ENCODE measurements at places on chromosomes 6 and 20.
A peak's percentile ranks its signal among the peaks of the same experiment; 100 is the strongest.

- DNase-seq, result peak; percentile 83
These were observed 3.1 kb upstream of the ULBP2 start for GRCh38 chr6:149938571-149939355.

DNA sequence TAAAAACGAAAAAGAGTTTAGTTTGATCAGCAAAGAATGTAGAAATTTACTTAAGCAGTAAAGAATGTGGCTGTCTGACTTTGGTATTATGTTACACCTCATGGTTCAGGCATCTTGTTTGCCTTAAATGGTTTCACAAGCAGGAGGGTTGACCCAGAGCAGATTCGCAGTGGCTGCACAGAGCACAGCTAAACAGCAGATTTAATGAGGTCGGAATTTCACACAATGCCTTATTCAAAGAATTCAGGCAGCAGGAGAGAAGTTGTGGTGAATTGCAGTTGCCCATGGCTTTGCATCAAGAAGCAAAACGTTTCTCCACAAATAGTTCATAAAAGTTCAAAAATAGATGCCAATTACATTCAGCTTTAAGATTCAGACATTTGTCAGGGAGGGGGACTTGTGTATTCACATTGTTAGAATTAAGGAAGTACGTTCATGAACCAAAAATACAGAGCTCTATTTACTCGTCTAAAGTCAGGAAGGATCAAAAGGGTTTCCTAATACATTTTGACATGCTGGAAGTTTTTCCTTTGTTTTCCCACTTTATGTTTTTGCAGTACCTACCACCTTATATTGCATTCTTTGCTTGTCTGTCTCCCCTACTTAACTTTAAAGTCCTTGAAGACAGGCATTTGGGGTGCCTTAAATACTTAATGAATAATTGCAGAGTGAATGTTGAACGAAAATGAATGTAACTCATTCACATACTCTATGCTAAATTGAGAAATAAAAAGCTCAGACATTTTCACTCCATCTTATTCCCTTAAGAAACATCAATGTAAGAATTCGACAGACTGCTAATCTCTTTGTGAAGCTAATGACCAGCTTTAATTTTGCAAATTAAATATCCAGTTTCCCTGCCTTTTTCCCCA is 1163.6 kb upstream of the CITED2 start:
- DNase-seq, result no peak

DNA sequence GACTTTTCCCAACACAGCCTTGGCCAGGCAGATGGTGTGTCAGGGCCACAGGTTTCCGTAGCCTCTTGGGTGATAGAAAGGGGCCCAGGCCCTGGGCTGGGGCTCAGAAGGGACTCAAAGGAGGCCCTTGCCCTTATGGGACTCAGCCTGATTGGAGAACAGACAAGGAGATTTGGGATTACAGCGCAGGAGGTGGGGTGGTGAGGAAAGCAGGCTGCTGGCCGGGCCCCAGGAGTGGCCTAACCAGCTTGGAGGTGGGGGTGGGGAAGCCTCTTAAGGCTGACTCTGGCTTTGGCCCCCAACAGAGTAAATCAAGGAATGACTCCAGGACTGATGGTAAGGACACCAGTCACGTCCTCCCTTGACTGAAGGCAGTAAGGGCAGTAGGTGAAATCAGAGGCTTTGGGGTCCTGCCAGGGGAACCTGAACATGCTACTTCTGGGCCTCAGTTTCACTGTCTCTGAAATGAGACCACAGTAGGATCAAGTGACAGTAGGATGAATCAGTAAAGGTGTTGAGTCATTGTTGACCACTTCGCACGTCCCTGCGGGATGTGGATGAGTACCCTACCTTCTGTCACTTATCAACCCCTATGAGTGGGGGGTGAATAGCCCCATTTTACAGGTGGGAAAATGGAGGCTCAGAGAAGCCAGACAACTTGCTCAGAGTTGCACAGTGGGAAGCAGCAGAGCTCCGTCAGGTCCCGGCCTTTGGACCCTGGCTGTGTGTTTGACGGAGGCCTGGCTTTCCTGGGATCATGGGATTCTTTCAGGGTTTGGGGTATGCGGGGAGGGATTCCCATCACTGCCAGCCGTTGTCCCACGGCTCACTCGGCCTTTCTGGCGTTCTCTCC is 4.5 kb downstream of the SNAI1 start:
- no peak for DNase-seq

GRCh38 chr6:170097505-170098427 is 193.1 kb downstream of the DLL1 start:
- no peak for DNase-seq

DNA sequence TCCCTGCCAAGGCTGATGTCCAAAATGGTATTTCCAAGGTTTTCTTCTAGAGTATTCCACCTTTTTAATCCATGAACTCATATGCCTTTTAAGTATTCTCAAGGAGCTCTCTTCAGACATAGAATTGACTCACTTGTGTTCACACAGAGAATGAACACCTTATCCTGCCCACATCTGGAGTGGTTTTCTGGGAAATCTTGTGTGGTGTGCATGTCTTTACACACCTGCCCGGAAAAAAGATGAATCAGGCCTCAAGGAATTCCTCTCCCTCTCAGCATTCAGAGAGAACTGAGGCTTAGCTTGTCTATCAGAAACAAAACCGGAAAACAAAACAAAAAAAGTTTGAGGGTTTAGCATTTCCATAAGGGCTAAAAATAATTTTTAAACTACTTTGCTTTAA is 148.8 kb downstream of the TFAP2A start:
- no peak for DNase-seq

GRCh38 chr20:23157734-23158133 is 71.6 kb upstream of the CD93 start:
- DNase-seq, result no peak

DNA sequence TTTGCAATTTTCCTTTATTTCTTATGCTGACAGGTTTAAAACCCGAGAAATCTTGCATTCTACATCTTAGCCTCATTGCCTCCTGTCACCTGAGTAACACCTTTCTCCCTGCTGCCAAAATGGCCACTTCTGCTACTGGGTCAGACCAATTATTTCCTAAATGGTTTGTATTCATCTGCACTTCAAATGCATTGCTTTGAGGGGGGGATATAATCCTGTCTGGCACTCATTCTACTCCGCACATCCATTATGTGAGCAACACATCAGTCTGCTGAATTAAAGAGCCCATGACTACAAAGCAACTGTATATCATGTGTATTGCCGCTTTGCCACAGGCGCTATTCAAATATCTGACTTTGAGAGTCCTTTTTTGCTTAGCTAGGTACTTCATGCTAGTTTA is 141.6 kb upstream of the TSHZ2 start:
- DNase-seq, result no peak

DNA sequence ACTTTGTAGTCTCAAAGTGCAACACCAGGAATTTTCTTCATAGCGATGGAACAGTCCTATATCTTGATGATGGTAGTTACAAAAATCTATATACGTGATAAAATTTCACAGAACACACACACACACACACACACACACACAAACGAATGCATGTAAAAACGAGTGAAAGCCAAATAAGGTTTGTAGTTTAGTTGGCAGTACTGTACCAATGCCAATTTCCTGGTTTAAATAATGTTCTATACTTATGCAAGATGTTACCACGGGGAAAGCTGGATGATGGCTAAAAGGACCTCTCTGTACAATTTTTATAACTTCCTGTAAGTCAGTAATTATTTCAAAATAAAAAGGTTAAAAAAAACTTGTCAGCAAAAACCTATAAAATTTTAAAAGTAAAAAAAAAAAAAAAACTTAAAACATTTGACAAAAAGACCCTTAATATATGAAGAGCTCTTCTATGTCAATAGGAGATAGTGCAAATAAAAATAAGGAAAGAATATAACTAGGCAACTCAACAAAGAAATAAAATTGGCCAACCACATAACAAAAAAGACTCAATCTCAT is 37.6 kb downstream of the PDSS2 start:
- DNase-seq, result no peak

- peak; percentile 21 for DNase-seq
These were observed at the start of gene ADGB for GRCh38 chr6:146598772-146599405. Gene ADGB (plus strand): TSS chr6:146598972. CDS start chr6:146599041, 69 bp downstream.

GRCh38 chr6:157954150-157955117 is 27.2 kb upstream of the SYNJ2 start:
- DNase-seq, result no peak

- no peak for DNase-seq
These were observed 38.9 kb downstream of the CSNK2A1 start for GRCh38 chr20:504632-505075.

DNA sequence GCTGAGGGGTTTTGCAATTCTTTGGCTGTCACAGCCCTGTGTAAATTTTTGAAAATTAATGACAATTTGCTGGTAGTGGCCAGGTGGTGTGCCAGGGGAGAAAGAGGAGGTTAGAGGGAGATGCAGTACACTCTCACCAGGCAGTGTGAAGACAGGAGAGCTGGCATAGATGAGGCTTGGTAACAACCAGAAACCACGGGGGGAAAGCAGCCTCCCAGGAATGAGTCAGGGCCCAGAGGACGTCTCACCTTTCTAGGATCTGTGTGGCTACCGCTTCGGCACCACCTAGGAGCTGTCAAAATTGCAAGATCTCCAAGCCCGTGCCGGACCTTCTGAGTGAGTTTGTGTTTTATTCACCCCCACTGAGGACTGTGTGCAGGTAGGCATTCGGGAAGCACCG is 171.4 kb downstream of the PACRG start:
- DNase-seq, result no peak

- DNase-seq, result peak; percentile 86
These were observed 605 bp upstream of the PPP1R16B start for GRCh38 chr20:38804682-38805501.

- DNase-seq, result no peak
These were observed 71.3 kb downstream of the MANEA start for GRCh38 chr6:95648636-95649035.

DNA sequence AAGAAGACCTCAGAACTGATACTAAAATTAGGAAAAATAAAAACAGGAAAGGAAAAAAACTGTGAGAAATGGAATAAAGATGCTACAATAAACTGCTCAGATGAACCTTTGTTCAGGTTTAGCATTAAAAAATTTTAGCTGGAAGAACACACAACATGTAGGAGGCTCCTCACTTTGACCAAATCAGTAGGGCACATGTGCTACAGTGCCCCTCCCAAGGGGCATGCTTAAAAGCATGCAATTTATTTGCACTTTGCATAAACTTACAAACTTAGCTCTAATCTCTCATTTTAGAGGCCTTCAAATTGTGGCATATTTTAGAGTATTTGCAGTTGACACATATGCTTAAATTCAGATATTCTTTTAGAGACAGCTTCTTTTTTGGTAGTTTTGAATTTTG is 570.2 kb downstream of the UTRN start:
- DNase-seq, result no peak

- no peak for DNase-seq
These were observed 81.6 kb downstream of the PSMG4 start for GRCh38 chr6:3340358-3340802.

DNA sequence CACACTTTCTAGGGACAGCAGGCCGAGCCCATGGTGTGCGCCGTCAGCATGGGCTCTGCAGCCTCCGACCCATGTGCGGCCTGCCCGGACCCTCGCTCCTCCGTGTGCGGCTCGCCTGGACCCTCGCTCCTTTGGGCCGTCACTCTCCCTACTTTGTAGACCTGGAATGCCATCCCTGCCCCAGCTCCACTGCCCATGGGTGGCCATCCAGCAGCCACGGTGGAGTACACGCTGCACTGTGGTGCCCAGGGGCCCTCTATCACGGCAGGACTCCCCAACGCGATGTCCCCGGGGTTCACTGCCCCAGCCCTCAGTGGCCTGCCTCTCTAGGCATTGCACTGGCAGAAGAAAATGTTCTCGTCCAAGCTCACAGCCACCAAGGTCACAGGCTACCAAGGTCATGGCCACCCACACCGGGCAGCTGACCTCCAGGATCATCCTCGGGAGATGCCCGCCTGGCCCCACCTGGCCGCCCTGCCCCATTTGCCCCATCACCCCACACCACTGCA is 24.1 kb upstream of the MRGBP start:
- no peak for DNase-seq

DNA sequence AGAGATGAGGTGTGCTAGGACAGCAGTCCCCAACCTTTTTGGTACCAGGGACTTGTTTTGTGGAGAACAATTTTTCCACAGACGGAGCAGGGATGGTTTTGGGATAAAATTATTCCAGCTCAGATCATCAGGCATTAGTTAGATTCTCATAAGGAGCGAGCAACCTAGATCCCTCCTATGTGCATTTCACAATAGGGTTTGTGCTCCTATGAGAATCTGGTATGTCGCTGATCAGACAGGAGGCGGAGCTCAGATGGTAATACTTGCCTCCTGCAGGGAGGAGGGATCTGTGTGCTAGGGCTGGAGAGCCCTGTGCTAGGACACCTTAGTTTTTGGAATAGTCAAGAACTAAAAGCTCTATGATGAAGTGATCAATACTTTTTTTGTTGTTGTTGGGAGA is 2.5 kb downstream of the SMIM13 start:
- DNase-seq, result no peak

GRCh38 chr6:134323294-134323693 is 5.4 kb upstream of the SGK1 start:
- no peak for DNase-seq

- DNase-seq, result peak; percentile 39
These were observed 61.3 kb upstream of the EPB41L1 start for GRCh38 chr20:36093025-36093803.

DNA sequence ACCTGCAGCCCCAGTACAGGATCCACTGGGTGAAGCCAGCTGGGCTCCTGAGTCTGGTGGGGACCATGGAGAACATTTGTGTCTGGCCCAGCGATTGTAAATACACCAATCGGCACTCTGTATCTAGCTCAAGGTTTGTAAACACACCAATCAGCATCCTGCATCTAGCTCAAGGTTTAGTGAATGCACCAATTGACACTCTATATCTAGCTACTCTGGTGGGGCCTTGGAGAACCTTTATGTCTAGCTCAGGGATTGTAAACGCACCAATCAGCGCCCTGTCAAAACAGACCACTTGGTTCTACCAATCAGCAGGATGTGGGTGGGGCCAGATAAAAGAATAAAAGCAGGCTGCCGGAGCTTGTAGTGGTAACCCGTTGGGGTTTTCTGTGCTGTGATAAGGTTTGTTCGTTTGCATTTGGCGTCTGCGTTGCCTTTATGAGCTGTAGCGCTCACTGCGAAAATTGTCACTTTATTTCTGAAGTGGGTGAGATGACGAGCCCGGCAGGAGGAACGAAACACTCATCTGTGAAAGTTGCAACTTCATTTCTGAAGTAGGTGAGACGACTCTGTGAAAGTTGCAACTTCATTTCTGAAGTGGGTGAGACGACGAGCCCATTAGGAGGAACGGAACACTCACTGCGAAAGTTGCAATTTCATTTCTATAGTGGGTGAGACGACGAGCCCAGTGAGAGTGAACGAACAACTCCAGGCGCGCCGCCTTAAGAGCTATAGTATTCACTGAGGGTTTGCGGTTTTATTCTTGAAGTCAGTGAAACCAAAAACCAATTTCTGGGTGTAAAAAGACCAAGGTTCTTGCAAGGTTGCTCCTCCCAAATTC is 31.1 kb downstream of the SERPINB6 start:
- peak; percentile 88 for DNase-seq

GRCh38 chr20:46237227-46237626 is 71.1 kb downstream of the CDH22 start:
- DNase-seq, result no peak

- no peak for DNase-seq
These were observed 117.4 kb downstream of the TTLL2 start for GRCh38 chr6:167442245-167442644.

- no peak for DNase-seq
These were observed 129.0 kb downstream of the JPH2 start for GRCh38 chr20:44057698-44058675.

GRCh38 chr6:167811442-167812087 is 15.1 kb upstream of the AFDN start:
- no peak for DNase-seq

- no peak for DNase-seq
These were observed 146.2 kb downstream of the COL21A1 start for GRCh38 chr6:56101141-56101553.

GRCh38 chr6:149962461-149963211 is 1.1 kb upstream of the ULBP1 start:
- DNase-seq, result no peak

All from GM06990 (cell line).